ENCODE measurements at places on chromosomes 2 and 18. TPM values are rescaled to one million over a fixed set of nuclear protein-coding genes. Genes with fewer than 3 reads are reported as not detected.

Gene OXER1
- total RNA-seq: not detected

Gene PID1
- 5.3 TPM for total RNA-seq

Gene SULT1C3
- total RNA-seq: not detected

Gene BMP10
- not detected for total RNA-seq

Gene DNAH6
- 0.86 TPM for total RNA-seq

DNA sequence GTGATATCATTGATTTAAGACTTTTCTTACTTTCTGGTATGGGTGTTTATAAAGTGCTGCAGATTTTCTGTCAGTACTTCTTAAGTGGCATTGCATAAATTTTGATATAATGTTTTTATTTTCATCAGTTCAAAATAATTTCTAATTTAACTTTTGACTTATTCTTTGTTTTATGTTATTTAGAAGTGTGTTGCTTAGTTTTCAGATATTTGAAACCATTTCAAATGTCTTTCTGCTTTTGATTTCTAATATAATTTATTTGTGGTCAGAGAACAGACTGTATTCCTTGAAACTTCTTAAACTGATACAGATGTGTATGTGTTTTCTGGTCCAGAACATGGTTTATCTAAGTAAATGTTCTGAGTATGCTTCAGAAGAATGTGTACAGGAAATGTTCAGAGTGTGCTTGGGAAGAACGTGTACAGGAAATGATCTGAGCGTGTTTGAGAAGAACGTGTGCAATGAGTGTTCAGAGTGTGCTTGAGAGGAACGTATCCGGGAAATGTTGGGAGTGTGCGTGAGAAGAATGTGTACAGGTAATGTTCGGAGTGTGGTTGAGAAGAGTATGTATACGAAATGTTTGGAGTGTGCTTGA is 265.7 kb upstream of the HS6ST1 start:
- no peak for DNase-seq
- H3K27me3 ChIP-seq: no peaks in the 10 kb centered on the region
- H3K4me3 ChIP-seq: no peak overlapping the region
- no peak overlapping the region for H3K27ac ChIP-seq

- H3K4me1 ChIP-seq: no peaks in the 10 kb centered on the region
- DNase-seq: no peak
- H3K27ac ChIP-seq: no peak overlapping the region
- peaks cover 20% of the 10 kb centered on the region for H3K36me3 ChIP-seq
- H3K4me3 ChIP-seq: no peak overlapping the region
- H3K27me3 ChIP-seq: no peaks in the 10 kb centered on the region
These were observed 57.9 kb upstream of the KCNE4 start for GRCh38 chr2:222993920-222994650.

DNA sequence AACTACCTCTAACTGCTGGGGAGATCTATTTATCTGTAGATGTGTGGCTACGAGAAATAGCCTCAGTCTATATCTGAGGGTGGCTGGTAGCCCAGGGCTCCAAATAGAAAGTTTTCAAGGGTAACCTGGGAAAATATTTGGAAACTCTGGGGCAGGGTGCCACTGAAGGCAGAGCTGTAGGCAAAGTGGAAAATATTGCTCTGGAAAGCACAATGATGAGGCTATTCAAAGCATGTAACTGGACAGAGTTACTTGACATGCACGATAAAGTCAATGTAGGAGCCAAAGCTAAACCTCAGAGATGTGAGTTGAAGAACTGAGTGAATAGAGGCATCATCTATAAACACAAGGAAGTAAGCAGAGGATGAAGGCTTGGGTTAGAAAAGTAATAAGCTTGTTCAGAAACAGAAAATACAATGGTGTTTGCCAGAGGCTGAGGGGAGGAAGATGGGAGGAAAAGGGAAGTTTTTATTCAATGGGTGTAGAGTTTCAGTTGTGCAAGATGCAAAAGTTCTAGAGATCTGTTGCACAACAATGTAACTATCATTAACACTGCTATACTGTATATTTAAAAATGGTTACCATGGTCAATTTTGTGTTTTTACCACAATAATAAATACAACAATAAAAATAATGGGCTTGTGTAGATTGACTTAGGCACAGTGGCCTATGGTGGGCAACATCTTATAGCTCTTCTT is 171.6 kb downstream of the MBD2 start:
- H3K4me1 ChIP-seq: no peaks in the 10 kb centered on the region
- no peak overlapping the region for H3K4me3 ChIP-seq
- no peaks in the 10 kb centered on the region for H3K27me3 ChIP-seq
- no peaks in the 10 kb centered on the region for H3K36me3 ChIP-seq
- no peak for DNase-seq
- H3K27ac ChIP-seq: no peak overlapping the region

DNA sequence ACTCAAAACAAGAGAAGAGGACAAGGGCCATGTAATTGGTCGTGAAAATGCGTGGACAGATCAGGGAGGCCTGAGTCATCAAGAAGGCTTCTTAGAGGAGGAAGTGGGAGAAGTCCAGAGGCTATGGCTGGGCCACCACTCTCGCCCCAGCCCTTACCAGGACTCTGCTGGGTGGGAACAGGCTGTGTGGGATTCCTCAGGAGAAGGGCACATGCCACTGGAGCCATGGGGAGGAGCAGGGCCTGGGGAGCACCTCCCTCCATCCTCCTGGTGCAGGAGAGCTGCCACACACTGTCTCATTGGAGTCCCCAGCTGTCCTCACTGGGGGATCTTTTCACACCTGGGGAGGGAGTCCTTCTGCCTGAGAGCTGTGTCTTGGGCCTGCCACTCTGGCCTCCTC is 9.4 kb upstream of the RALB start:
- no peak overlapping the region for H3K27ac ChIP-seq
- peaks cover 8% of the 10 kb centered on the region for H3K27me3 ChIP-seq
- peaks cover 3% of the 10 kb centered on the region for H3K4me1 ChIP-seq
- no peak for DNase-seq
- H3K4me3 ChIP-seq: no peak overlapping the region

DNA sequence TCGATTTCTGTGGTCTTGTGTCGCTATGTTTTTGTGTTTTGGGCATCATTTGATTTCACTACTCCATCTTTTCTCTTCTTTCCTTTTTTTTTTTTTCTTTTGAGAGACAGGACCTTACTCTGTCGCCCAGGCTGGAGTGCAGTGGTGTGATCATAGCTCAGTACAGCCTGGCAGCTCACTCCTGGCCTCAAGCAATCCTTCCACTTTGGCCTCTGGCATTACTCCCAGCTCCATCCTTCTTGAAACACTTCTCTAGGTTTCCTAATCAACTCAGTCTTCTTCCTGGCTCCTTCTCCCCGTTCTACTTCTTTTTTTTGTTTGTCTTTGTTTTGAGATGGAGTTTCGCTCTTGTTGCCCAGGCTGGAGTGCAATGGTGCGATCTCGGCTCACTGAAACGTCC is 26.5 kb downstream of the TCF23 start:
- H3K27ac ChIP-seq: no peak overlapping the region
- no peak overlapping the region for H3K4me3 ChIP-seq
- H3K36me3 ChIP-seq: no peaks in the 10 kb centered on the region
- peaks cover 5% of the 10 kb centered on the region for H3K27me3 ChIP-seq
- DNase-seq: no peak
- H3K4me1 ChIP-seq: no peaks in the 10 kb centered on the region

GRCh38 chr18:40980171-40980570 is 974.9 kb upstream of the PIK3C3 start:
- DNase-seq: no peak
- peaks cover 2% of the 10 kb centered on the region for H3K4me1 ChIP-seq
- no peak overlapping the region for H3K4me3 ChIP-seq
- no peaks in the 10 kb centered on the region for H3K36me3 ChIP-seq
- H3K27me3 ChIP-seq: no peaks in the 10 kb centered on the region

- H3K4me3 ChIP-seq: no peak overlapping the region
- peaks cover 8% of the 10 kb centered on the region for H3K4me1 ChIP-seq
- H3K27me3 ChIP-seq: peaks cover 1% of the 10 kb centered on the region
- H3K36me3 ChIP-seq: peaks cover 8% of the 10 kb centered on the region
- DNase-seq: no peak
These were observed 47.0 kb downstream of the FAM117B start for GRCh38 chr2:202681688-202682205.

DNA sequence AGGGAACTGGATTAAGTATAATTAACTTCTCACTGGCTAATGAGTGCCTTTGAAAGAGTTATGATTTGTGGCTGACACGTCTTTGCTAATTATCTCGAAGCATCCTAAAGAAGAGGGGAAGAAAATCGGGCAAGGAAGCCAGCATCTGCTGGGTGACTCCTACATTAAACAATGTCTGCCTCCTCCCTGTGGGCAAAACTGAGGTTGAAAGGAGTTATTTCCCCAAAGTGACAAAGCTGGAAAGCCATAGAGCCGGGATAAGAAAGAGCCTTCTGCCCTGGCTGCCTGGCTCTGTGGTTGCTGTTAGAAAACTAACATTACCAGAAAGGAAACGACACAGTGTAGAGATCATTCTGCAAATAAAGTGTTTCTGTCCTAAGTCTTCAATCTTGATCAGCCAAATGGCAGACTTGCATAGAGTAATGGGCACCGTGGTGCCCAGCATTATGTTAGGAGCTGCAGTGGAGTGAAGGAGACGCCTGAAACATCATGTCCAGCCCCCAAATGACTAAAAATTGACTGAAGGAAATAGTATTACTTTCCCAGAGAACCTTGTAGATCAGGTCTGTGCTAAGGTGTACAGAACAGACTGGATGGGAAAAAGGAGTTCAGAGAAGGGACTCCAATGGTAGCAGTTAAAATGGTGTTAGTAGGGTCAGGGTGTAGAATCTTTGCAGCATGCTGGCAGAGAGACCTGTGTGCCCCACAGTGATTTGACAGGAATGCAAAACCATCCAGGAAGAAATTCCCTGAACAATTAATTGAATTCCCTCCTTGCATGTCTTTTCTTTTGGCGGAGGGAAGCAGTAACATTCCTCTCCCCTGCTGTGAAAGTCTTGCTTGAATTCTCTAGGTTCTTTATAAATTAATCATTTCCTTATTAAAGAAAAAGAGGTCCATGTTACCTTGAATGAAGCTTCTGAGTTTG is 44.4 kb downstream of the ALPK2 start:
- peaks cover 3% of the 10 kb centered on the region for H3K27me3 ChIP-seq
- H3K4me3 ChIP-seq: no peak overlapping the region
- H3K27ac ChIP-seq: no peak overlapping the region
- peaks cover 4% of the 10 kb centered on the region for H3K4me1 ChIP-seq

GRCh38 chr2:239589270-239589825 is 188.5 kb upstream of the HDAC4 start:
- H3K27ac ChIP-seq: no peak overlapping the region
- H3K4me3 ChIP-seq: no peak overlapping the region
- DNase-seq: peak; percentile 6

- no peak for DNase-seq
- H3K4me1 ChIP-seq: no peaks in the 10 kb centered on the region
- H3K36me3 ChIP-seq: no peaks in the 10 kb centered on the region
- no peak overlapping the region for H3K27ac ChIP-seq
- H3K4me3 ChIP-seq: no peak overlapping the region
These were observed 309.5 kb downstream of the EPHA4 start for GRCh38 chr2:221262651-221263050.

DNA sequence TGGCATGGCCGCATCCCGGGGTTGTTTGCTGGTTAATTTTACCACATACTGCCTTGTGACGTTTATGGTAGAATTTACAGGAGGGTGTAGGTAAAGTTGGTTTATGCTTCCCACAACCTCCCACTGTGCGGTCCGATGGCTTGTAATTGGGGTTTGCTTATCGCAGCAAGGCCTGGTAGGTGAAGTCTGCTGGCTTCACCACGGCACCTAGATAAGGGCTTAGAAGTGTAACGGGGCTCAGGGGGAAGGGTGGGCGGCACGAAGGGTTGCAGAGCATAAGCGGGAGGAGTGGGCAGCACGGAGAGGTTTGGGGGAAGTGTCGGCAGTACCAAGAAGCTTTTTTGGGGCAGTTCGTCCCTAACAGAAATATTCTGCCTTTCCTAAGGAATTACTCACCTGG is 39.0 kb upstream of the TMEM131 start:
- H3K27me3 ChIP-seq: peaks cover 3% of the 10 kb centered on the region
- H3K4me3 ChIP-seq: no peak overlapping the region
- H3K27ac ChIP-seq: no peak overlapping the region

DNA sequence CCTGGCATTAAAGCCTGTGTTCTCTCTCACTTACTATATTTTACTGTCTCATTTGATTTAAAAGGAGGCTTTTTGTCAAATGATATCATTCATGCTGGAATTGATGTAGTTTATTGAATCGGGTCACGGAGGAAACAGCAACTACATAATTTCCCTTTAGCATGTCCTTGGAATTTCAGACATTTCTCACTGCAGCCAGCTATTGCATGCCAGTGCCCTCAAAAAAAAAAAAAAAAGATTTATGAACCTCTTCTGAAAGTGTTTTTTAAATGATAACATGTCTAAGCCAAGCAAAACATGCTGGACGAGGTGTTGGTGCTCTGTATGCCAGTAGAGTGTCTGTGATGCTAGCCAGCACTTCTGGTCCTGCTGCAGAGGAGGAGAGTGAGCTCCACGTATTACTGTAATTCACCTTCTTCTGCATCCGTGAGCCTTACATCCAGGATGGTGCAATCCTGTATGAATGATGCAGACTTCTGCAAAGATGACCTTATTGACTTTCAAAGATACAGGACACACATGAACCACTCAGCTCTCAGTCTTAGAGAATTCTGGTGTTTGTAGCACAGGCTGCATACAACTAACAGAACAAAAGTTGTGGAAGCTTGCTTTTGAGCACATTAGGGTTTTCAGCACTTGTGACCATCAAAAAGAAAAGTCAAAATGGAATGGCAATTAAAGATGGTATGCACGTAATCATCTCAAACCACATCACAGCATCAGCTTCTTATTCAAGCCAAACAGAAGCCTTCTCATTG is 31.1 kb downstream of the UGP2 start:
- H3K4me1 ChIP-seq: peaks cover 2% of the 10 kb centered on the region

DNA sequence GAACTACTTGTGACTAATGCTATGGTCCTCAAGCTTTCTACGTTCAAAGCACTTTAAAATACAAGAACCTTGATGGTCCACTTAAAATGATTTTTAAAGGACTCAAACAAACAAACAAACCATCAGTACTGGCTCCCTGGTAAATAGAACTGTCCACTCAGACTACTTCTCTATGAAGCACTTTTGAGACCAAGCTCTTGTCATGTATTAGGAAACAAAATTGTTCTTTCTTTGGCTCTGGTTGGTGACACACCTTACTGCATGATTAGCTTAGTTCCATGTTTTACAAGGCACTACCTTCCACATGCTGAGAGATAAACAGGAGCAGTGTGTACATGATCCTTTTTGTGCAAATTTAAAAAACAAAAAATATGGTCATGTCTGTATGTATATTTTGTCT is 19.7 kb downstream of the DARS1 start:
- no peak overlapping the region for H3K4me3 ChIP-seq
- peaks cover 17% of the 10 kb centered on the region for H3K4me1 ChIP-seq
- H3K27me3 ChIP-seq: no peaks in the 10 kb centered on the region

Data from glutamatergic neuron (in vitro differentiated cells).